Stimulated activated CD4-positive, alpha-beta T cell treated with anti-CD3 and anti-CD28 coated beads, TNF-alpha, amount 100 ng/mL, for 48 hours (primary cell): ENCODE measurements at places on chromosomes 3 and 15.

DNA sequence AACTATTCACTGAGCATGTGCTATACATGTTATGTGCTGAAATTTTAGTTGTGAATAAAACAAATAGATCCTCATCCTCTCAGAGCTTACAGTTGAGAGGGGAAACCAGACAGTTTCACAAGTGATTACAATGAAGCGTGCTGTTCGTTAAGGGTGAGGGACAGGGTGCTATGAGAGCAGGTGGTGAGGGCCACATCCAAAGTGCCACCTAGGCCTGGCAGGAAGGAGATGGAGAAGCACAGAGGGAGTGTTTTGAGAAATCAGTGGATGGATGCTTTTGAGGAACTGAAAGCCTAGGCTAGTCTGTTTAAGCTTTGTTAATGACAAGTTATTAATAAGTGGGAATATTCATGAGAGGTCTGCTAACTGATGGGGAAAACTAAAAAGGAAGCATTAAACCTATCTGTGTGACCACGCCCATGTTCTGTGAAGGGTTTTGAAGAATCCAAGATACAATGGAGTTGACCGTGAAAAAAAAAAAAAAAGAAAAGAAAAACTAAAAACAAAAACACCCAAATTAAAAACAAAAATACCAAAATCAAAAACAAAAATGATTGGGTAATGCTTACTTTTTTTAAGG lies 7.3 kb downstream of the MCTP2 start:
- DNase-seq, result no peak

GRCh38 chr3:65902304-65902793 lies 136.4 kb downstream of the MAGI1 start:
- no peak for DNase-seq

- DNase-seq, result no peak
Observed at GRCh38 chr15:59329091-59329490, 43.6 kb downstream of the MYO1E start.

DNA sequence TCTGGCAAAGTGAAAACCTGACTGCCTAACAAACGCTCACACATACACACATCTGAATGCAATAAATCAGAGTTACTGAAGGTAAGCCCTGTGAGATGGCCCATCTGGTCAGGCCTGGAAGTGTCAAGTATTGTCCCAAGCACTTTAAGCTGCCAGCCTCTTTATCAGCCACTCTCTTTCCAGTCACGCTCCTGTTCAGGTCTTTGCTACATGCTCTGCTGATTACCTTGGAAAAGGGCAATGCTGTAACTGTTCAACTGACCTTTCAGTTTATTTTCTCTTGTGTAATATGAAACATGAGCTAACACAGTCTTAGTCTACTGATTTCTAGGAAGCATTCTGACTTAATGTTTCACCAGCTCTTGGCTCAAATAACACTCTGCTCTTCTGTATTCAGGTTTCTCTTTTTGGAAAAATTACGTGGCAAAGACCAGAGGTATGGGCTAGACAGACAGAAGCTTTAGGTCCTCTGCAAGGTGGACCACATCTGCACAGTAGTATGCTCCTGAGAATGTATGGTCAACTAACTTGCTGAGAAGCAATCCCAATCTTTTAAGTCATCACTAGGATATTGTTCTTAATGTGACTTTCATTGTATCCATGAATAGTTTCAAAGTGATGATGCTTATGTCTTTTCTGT lies 44.5 kb downstream of the GBE1 start:
- no peak for DNase-seq

GRCh38 chr15:35702946-35703495 lies 157.1 kb upstream of the DPH6 start:
- no peak for DNase-seq

DNA sequence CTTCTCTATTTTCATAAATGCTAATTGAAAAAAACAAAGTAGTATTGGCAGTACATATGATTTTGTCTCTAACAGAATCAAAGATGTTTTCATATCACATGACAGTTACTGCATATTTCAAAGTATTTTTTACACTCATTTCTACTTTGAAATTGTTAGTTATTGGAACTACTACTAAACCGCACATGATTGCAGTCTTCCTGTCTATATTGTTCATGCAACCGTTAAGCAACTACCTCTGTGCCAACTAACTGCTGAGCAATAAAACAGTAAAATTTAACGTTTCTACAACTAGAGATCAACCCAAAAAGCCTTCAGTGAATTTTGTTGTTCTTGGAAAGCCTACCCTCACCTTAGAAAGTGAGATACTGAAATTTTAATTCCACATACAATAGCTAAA lies 64.2 kb downstream of the DMXL2 start:
- no peak for DNase-seq

- DNase-seq, result no peak
Observed at GRCh38 chr3:119323723-119324085, 29.5 kb downstream of the ARHGAP31 start.

DNA sequence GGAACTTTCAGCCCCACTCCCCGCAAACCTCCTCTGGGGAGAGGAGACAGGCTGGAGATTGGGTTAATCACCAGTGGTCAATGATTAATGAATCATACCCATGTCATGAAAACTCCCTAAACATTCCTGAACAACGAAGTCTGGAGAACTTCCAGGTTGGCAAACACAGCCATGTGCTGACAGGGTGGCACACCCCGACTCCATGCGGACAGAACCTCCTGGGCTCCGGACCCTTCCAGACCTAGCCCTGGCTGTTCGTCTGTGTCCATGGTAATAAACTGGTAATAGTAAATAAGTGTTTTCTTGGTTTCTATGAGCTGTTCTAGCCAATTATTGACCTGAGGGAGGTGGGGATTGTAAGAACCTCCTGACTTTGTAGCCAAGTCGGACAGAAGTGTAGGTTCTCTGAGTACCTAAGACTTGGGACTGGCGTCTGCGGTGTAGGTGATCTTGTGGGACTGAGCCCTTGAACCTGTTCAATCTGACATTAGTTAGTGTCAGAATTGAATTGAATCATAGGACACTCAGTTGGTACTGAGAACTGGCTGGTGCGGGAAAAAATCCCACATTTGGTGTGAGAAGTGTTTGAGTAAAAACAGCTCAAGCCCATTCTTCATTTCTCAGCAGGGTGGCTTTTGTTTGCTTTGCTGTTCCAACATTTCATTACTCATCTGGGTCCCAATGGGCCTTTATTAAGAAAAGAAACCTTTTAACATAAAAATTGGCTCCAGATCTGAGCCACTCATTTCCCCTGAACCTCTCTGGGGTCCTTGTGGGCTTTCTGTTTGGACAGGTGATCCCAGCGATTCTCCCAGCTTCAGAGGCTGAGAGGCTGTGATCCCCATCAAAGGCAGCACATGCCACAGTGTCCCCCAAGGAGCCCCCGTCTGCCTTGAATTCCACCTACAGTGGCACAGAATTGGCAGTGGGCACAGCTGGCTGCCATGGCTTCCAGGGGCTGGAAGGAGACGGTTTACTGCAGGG lies 151.0 kb downstream of the TJP1 start:
- no peak for DNase-seq

- DNase-seq, result no peak
Observed at GRCh38 chr15:100769975-100770340, 109.7 kb upstream of the ALDH1A3 start.

DNA sequence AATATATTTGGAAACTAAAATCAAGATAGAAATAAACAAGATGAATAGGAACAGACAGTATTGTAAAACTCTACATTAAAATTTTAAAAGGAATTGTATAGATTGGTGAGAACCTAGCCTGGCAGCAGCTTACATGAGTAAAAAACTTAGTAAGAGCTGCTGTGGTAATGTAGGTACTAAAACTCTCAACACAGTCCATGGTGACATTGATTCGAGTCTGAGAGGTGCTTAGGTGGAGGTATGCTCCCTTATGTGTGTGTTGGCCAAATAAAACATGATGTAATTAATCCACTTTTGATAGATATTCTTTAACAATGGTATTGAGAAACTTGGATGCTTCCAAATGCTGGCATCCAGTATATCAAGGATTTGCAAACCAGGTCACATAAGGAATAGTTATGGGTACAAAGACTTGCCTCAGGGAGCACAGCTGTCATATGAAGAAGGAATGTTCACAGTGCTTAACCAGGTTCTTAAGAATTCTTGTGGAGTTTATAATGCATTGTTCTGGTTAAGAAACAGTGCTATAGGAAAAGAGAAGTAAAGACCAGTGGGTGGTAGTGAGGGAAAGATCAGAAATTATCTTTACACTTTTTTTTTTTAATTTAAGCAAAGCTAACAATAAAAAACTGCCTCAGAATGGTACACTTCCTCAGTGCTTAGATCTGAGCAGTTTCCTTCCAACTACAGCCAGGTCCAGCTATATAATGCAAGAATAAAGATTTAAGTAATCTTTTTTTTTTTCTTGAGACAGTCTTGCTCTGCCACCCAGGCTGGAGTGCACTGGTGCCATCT lies 24.6 kb upstream of the IL20RB start:
- DNase-seq, result no peak

DNA sequence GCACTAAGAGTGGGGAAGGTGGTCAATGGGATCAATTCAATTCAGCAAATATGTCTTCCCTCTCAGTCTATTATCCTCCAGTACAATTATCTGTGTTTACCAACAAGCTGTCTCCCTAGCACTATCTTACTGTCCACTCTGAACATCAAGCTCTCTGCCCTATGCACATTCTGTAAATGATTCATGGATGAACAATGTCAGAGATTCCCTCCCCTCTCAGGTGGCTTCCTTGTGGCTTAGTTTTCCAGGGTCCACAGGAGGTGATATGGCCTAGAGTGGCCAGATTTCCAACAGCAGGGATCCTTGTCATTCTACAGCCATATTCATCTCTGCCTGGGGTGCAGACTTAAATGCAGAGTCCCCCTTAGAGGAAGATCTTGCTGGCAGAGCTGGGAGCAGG lies 225.1 kb downstream of the UACA start:
- DNase-seq, result no peak

- DNase-seq, result no peak
Observed at GRCh38 chr15:56978898-56979662, 60.6 kb downstream of the TCF12 start.

DNA sequence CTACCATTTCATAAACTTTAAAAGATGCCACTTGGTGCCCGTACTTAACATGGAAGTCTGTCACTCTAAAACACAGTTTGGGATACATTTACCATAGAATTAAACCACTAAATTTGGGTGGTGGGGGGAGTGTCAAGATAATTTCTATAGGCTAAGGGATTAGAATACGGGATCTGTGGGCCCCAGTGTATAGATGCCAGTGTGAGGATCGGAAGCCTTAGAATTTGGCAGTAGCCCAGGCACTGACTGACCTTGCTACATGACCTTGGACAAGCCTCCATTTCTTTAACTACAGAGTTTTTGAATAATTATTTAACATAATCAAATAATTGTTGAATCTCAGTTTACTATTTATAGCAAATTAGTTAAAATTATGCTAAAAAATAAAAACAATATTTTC lies 76.3 kb upstream of the STRIT1 start:
- DNase-seq, result no peak

GRCh38 chr3:169172535-169172934 lies 491.0 kb downstream of the MECOM start:
- no peak for DNase-seq

DNA sequence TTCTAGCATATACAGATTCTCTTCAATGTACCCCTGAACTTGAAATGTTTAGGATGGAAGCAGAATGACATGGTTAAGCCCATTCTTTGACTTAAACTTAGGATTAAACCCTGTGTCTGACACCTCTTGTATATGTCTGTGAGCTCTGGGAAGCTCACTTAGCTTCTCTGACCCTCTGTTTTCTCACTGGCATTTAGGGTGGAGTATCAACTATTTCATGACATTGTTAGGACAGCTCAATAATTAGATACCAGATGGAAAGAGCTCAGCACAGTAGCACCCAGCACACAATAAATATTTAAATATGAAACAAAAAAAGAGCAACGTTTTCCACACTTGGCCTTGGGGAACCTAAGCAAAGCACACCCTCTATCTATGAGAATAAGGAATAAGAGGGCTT lies 18.2 kb upstream of the RPS17 start:
- DNase-seq, result no peak

GRCh38 chr15:90231028-90232017 lies 2.4 kb downstream of the CIB1 start:
- DNase-seq, result peak; percentile 53

DNA sequence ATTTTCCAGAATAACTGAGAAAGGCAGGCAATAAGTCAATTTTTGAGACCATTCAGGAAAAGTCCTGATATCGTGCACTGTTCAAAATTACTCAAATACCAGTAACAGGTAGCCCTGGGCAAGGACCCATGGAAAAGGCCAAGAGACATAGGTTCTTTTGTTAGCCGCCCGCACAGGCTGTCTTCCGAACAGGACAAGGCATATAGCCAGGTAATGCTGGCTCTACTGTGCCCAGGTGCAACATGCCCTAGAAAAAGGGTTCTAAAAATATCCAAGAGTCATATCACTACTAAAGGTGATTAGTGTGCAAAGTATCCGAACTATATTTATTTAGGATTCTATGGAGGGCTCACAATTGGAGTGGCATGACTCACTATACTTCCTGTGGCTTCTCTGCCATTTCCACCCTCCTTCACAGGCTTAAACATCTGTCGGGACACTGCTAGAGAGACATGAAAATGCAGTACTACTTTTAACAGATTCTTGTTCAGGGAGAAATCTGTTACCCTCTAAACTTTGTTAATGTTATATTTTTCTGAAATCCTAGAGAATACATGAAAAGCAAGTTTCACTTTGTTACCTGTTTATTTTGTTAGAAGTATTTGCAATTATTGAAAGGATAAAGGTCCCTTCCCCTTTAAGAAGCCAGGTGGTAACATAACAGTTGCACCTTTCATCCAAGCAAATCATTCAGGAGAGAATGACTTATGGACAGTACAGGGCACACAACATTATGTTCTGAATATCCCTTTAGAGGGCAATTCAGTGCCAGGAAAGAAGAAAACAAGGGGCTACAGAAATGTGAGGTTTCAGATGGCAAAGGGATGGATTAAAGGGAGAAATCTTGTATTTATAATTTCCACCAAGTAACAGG lies 293.3 kb upstream of the THBS1 start:
- no peak for DNase-seq

DNA sequence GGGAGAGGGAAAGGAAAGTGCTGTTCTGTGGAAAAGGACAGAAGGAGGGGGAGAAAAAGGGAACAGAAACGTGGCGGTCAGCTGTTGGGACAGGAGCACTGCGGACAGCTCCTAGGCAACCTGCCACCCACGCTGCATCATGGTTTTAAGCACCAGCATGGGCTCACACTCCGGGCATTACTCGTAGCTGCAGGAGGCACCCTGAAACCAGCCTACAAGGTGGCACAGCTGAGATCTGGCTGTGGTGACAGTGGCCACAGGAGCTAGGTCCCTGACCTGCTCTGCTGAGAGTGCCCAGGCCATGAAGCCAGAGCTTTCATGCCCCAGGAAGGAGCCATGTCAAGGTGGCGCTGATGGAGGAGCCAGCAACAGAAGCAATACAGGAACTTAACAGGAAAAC lies 161.4 kb upstream of the ST8SIA2 start:
- no peak for DNase-seq

GRCh38 chr15:52112203-52112750 lies 298 bp downstream of the BCL2L10 start:
- peak; percentile 31 for DNase-seq

- DNase-seq, result no peak
Observed at GRCh38 chr3:145898487-145898886, 262.5 kb downstream of the PLOD2 start.

- no peak for DNase-seq
Observed at GRCh38 chr3:37542772-37543449, 318.8 kb upstream of the CTDSPL start.
